ENCODE measurements at places on chromosomes 3 and 15.

DNA sequence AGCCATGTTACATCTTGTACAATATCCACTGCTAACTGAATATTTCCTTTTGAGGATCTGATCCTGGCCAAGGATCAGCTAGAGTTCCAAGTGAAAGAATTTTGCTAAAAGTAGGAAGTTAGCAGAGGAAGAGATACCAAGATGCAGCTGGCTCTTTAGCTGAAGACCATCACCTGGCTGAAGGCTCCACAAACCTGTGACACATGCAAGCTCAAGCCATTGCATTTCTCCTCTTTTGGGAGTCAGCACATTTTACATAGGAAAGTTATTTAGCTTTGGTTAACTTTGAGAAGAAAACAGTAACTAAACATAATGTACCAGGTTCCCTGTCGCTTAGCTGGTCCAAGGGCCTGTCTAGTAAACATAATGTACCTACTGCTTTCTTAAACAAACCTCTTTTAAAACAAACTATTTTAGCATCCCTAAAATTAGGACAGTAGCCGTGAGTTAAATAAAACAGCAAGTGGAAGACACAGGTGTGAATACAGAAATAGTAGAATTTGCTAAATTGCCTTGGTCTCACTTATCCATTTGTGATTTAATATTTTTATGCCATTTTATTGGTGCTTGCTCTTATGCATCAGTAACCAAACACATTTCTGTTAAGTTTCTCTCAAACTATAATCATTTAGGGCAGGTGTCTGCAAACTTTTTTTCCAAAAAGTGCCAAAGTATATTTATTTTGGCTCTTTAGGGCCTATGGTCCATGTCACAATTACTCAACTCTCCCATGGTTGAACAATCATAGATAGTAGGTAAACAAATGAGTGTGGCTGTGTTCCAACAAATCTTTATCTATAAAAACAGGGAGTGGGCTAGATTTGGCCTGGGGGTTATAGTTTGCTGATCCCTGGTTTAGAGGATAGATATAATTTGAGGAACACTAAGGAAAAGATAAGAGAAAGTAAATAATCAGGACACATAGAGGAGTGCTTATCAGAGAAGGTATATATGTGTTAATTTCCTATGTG, 11.2 kb downstream of the GCSAM start:
- DNase-seq = no peak

DNA sequence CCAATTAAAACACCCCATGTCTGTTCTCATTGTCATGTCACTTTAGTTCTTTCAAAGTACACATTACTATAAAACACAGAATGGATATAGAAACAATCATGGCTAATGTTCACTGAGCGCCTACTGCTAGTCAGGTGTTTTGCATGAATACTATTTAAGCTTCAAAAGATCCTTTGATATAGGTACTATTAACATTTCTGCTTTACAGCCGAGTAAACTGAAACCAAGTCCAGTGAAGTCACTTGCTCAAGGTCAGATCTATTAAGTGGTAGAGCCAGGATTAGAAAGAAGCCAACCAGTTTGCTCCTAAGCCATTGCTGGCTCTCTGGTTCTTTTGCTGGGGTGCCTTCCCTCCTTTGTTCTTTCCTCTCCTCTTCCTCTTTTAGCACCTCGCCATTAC, 32.4 kb upstream of the NMNAT3 start:
- DNase-seq = no peak

- no peak for DNase-seq
These were observed 133.1 kb upstream of the LRRN1 start for GRCh38 chr3:3665961-3666640.

GRCh38 chr3:98680723-98681122, 82.4 kb upstream of the ST3GAL6 start:
- no peak for DNase-seq

GRCh38 chr3:9298236-9298635, 48.8 kb upstream of the SRGAP3 start:
- DNase-seq = no peak

- no peak for DNase-seq
These were observed 276.0 kb downstream of the GBE1 start for GRCh38 chr3:81485444-81485865.

DNA sequence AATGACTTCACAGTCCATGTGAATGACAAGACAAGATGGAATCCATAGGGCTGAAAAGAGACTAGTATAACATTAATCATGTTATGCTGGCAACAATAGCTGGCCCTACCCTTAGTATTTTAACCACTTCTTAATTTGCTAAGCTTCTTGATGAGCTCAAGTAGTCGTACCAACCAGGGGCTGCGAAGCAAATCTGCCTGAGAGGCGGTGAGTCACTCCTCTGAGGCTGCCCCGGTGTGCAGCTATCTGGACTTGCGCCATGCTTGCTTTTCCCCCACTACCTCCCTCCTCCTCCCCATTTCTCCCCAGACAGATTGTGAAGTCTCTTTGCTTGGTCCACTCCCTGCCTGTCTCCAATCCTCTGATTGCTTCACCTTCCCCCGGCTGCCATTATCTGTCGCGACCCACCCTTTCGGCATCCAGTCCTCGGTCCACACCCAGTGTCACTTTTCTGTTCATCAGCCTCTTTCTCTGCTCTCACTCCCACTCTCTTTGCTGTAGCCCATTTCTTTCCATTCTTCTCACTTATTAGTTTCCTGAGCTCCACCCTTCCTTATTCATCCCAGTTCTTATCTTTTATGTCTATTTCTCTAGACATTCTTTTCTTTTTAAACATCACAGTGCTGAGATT, 42.7 kb downstream of the DUT start:
- peak; percentile 63 for DNase-seq

Data from RWPE2 (cell line).